ENCODE measurements at places on chromosomes 3 and 15.

- DNase-seq, result no peak
These were observed 61.8 kb downstream of the GAP43 start for GRCh38 chr3:115685097-115685496.

DNA sequence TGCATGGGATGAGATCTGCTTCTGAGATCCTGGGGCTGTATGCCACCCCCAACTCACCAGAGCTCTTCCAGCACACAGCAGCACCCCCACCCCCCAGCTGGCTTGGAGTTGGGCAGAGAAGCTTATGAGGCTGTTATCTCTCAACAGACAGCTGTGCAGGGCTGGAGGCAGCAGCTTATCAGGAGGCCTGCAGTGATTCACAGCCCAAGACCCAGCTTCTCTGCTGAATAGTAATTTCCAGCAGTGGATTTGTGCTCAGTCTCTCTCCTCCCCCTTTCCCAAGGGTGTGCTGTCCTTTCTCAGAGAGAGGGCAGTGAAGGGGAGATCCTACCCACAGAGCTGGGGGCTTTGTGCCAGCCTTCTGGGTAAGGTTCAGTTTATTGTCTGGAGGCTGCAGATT, 2.1 kb downstream of the RPP25 start:
- no peak for DNase-seq

DNA sequence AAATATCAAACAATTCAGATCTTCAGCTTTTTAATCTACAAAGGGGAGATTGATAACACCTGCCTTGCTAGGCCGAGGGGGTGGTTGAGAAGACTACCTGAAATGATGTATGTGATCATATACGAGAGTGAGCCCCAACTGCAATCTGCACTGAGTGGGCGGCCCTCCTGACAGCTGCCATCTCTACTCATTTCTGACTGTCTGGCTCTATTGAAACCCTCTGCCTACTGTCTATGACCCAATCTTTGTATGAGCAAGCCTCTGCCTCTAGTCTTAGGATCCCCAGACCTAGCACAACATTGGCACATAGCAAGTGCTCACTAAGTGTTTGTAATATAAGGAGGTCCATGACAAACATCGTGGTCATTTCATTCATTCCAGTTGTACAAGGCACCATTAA, 144.4 kb upstream of the NR2F2 start:
- no peak for DNase-seq

- no peak for DNase-seq
These were observed 27.2 kb downstream of the VGLL4 start for GRCh38 chr3:11616551-11616950.

GRCh38 chr3:9887480-9887879, 2.9 kb upstream of the JAGN1 start:
- no peak for DNase-seq

DNA sequence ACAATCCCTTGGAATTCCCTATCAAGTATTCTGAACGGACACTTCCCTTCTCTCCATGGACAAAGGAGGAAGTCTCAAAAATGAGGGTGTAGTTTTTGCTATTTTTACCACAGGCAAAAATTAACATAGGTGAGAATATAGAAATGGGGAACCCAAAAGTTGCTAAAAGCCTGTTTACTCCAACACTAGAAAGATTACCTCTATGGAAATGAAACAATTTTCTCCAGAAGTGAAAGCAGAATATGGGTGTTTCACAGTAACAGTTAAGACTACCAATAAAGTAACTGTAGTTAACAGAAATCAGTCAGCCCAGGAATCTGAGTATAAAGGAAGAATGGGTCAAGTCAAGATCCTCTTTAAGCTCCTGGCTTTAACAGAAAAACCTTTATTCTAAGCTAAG, 9.3 kb downstream of the TRA2B start:
- DNase-seq, result no peak

GRCh38 chr3:112417696-112418318, 81.5 kb downstream of the BTLA start:
- no peak for DNase-seq

DNA sequence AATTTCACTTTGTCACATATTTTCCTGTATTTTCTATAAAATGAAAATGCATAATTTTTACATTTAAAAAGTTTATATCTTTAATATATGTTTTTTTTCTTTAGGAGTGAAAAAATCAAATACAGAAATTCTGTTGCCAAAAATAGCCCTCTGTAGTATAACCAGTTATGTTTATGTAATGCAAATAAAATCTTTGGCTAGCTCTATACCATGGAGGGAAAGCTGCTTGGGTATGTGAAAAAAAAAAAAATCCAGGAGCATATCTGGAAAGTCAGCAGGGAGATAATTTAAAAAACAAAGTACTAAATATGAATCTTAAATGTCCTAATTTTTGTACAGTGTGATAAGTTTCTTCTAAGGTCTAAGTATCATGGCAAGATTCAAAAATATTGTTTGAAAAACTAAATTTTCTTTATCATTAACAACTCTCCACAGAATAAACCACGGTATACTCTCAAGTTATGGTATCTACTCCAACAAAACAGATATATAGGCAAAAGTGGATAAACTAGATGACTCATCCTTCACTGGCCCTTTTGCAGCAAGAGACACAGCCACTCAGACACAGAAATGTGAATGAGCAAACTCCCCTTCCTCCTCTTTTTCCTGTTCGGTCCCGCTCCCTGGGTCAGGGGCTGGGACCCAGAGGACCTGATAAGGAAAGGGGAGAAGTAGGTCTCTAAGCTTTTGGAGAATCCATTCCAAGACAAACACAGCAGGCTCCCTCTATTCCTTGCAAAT, 66.6 kb downstream of the PDZRN3 start:
- no peak for DNase-seq

GRCh38 chr3:38645076-38645475, 4.4 kb downstream of the SCN5A start:
- no peak for DNase-seq

GRCh38 chr15:71455107-71455506, 339.8 kb downstream of the THSD4 start:
- no peak for DNase-seq

DNA sequence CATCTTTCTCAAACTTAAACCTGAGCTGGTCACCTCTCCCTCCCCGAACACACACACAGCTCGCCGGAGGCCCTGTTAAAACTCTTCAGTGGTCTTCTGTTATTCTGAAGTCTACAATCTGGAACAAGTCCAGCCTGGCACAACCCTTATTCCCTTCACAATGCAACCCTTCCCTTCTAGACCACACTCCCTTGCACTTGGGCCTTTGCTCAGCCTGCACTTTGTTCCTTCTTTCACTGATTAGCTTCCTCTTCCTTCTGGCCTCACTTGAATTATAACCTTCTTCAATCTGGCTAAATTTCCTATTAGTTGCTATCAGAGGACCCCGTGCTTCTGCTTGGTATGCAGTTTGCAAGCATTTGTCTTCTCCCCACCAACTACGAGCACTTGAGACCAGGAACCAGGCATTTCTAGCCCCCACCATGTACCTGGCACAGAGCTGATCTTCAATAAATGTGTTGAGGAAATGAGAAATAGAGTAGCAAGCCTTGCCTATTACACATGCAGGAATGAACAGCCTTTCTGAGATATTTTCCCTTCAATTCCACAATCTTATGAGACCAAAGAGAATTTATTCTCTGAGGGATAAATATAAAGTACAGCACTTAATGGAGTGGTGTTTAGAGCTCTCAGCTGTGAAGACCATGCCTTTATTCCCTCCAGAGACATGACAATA, 663.1 kb upstream of the ADAMTS9 start:
- DNase-seq, result no peak

DNA sequence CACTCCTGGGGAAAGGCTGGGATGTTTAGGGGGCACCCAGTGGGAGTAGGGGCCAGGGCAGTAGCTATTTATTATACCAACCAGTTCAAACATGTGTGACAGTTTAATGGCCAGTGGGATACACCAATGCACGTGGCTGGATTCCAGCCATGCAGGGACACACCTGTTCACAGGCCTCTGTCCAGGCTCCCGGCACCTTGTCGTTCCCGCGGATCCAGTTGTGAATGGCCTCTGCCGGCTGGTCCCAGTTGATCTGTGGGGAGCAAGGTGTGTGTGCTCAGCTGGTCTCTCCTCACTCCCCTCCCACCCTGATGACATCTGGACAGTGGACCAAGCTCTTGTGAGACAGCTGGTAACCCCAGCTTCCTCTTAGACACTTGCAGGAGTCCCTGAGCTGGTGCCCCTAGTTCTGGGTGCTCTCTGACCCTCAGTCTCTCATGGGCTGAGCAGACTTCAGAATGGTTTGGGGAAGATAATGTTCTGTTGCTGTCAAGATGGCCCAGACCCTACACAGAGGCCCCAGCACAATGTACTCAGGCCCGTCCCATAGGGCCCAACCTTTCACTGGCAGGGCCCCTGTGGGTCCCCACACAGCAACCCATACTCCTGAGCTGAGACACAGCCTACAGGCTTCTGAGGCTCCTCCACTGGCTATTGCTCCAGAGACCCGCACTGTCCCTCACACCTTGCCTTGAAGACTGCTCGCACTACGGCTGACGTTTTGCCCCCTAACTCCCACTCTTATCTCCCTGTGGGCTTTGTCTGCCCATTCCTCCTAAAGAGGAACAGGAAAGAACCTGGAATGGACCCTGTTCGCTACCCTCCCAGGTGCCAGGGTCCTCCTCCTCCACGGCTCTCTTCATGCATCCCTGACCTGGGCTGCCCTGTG, 25.8 kb downstream of the ALDH1L1 start:
- no peak for DNase-seq

- DNase-seq, result no peak
These were observed 219.6 kb downstream of the WDR72 start for GRCh38 chr15:53539878-53540277.

DNA sequence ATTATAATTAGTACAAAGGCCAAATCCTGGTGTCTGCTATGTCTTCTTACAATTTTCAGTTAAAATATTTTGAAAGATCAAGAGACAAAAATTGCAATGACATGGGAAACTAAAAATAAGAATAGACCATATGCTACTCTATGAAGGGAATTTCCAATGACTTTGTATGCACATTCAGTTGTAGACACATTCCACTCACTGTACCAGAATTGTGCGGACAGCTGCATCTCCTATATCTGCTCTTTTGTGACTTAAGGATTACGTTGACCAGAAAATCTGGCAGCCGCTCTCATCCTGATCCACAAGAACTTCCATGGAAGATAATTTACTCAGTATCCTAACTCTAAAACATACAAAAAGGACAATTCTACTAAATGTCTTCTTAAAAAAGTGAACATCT, 493.9 kb upstream of the KCNMB2 start:
- DNase-seq, result no peak

DNA sequence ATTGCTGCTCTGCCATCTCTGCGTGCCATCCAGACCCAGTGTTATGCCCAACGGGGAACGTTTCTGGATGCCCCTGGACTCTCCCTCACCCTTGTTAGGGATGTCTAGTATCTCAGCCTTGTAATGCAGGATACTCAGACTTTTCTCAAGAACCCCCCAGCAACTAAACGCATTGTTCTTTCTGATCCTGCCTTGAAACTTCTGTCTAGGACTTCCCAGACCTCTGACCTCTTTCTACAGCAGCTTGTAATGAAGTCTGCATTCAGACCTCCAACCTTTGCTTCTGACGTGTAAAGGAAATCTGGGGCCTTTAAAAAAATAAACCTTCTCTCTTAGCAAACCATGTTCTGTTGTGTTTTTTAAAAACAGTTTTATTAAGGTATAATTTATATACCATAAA, 139.5 kb downstream of the KCNAB1 start:
- DNase-seq, result no peak

GRCh38 chr3:125151916-125152315, 60.6 kb downstream of the SLC12A8 start:
- DNase-seq, result no peak

GRCh38 chr15:99442252-99442897, 123.4 kb upstream of the MEF2A start:
- no peak for DNase-seq

- no peak for DNase-seq
These were observed 130.0 kb downstream of the RBMS3 start for GRCh38 chr3:29410660-29411405.

DNA sequence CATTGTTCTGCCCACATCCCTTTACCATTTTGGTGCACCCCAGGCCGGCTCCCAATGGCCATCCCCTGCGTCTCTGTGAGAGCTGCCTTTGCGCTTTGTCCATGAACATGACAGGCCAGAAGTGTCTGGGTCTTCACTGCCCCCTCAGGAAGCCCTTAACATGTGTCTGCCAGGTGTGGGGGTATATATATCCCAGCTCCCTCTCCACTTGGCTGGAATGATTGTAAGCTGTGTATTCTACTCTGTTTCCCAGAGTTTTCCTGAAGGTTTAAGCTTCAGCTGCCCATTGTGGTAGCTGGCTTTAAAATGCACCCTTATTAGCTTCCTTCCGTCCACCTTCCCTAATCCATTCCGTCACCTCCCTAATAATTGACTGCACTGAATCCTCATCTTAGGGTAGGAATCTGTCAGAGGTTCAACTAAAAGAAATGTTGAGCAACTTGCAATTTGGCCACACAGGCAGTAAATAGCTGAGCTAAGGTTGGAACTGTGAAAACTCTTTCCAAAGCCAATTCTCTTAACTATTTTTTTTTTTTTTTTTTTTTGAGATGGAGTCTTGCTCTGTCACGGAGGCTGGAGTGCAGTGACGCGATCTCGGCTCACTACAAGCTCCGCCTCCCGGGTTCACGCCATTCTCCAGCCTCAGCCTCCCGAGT, 30.4 kb upstream of the UBE2E1 start:
- no peak for DNase-seq

GRCh38 chr15:39498629-39499028, 82.2 kb upstream of the THBS1 start:
- DNase-seq, result no peak

DNA sequence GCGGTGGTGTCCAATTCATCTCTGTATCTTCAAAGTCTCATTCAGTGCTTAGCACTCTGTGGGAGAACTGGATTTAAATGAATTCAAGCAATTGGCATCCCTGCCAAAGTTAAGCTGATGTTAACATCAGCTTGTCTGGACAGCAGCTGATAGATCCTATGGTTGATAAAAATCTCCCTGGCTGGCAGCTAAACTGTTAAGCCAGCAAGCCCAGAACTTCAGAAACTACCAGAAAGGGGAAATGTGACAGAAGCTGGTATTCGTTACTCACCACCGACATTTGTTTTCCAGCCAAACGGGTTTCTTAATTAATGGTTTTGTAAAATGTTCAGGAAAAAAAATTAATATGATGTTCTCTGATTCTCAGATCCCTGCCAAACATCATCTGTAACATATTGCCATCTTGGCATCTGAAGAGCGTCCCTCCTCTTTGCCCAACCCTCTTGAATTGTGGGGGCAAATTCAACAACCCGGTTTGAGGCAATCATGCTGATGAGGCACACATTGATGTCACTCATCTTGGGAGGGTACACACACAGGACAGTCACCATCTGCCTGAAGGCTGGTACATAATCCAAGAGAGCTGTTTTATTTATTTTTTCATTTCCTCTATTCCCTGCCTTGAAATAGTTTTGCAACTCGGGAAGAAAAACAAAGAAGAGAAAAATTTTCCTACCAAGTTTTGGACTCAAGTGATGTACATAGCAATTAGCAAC, 76.3 kb upstream of the ABHD17C start:
- no peak for DNase-seq

DNA sequence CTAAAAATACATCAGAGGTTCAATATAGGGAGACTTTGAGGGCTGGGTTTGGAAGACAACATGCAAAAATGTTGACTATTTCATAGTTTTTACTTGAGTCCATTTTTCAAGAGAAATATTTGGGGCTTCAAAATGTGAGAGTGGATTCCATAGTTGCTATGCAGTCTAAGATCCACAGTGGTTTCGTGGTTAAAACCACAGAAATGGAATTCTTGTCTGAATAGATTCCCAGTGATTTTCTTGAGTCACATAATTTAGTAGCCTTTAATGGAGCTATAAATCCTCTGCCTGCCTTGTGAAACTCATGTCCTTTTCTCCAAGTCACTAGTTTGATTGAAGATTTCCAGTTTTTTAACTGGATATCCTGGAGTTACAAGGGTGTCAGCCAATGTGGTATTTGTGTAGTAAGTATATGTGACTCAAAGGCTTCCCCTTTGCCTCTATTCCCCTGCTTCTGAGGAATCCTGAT, 94.7 kb upstream of the RBMS3 start:
- no peak for DNase-seq
